Dermis blood vessel endothelial cell (primary cell): ENCODE measurements at places on chromosomes 13 and 19.

DNA sequence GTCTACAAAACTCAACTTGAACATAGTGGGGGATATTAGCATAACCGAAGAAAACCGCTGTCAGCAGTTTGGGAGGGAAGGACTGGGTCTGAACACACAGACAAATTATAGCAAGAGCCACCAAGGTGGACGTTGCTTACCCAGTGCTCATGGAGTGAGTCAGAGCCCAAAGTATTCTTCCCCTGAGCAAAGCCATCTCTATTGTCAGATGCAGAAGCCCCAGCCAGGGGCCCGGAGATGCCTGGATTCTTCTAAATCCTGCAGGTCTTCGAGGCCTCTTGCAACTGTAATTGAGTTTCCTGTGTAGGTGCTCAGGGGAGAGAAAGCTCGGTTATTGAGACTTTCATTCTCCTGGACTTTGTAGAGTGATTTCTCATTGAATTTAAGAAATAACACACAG lies 384.5 kb downstream of the IRS2 start:
- no peak for DNase-seq

DNA sequence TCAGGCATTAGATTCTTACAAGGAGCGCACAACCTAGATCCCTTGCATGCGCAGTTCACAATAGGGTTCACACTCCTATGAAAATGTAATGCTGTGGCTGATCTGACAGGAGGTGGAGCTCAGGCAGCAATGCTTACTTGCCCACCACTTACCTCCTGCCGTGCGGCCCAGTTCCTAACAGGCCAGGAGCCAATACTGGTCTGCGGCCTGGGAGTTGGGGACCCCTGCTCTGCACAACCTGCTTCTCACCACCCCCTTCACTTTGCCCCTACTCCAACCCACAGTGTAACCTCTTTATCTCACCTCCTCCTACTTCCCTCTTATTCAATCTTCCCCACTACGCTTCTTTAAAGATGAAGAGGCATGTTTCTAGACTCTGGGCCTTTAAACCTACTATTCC lies 240.2 kb downstream of the RGCC start:
- DNase-seq: no peak

- DNase-seq: no peak
Measured at GRCh38 chr13:22700246-22700887, 480.4 kb upstream of the SGCG start.

DNA sequence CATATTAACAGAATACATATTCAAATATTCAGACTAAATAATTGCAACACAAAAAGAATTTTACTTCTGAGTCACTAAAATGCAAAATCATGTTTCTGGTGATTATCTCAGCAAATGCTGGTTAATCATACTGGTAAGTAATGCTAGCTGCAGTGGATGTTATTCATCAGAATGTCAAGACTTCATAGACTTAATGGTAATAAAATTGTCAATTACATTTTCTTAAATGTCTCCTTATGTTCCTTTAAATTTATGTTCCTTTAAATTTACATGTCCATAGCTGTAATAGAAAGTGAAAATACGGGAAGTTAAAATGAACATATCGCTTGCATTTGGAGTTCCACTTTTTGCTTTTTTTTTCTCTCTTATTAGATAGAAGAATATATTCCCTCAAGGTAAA lies 853.0 kb downstream of the SLITRK6 start:
- DNase-seq: no peak

- DNase-seq: no peak
Measured at GRCh38 chr13:31697290-31697689, 42.0 kb upstream of the RXFP2 start.

- no peak for DNase-seq
Measured at GRCh38 chr19:50878851-50879250, 5.6 kb downstream of the KLK2 start.

GRCh38 chr13:34765446-34766180 lies 176.5 kb upstream of the NBEA start:
- no peak for DNase-seq

GRCh38 chr13:80508031-80508430 lies 167.1 kb upstream of the SPRY2 start:
- no peak for DNase-seq

- peak; percentile 99 for DNase-seq
Measured at GRCh38 chr19:45955905-45956608, 17.6 kb downstream of the NOVA2 start.

GRCh38 chr19:3154957-3155736 lies 19.3 kb downstream of the GNA15 start:
- DNase-seq: peak; percentile 100

- no peak for DNase-seq
Measured at GRCh38 chr13:90397503-90397902, 950.0 kb upstream of the MIR17HG start.

- DNase-seq: no peak
Measured at GRCh38 chr19:5831159-5831558, 8.3 kb downstream of the FUT6 start.

DNA sequence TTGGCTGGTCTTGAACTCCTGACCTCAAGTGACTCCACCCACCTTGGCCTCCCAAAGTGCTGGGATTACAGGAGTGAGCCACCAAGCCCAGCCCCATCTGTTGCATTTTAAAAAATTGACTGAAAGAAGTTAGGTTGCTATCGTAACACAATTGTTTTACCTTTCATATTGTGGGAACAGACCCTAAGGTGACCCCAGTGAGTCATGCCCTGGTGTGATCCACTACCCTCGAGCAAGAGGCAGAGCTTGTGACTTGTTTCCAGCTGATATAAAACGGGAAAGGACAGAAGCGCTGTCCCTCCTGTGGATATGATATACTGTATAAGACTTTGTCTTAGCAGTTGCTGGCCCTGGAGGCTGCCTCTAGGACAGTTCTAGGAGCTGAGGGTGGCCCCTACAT lies 308.6 kb downstream of the HS6ST3 start:
- no peak for DNase-seq

DNA sequence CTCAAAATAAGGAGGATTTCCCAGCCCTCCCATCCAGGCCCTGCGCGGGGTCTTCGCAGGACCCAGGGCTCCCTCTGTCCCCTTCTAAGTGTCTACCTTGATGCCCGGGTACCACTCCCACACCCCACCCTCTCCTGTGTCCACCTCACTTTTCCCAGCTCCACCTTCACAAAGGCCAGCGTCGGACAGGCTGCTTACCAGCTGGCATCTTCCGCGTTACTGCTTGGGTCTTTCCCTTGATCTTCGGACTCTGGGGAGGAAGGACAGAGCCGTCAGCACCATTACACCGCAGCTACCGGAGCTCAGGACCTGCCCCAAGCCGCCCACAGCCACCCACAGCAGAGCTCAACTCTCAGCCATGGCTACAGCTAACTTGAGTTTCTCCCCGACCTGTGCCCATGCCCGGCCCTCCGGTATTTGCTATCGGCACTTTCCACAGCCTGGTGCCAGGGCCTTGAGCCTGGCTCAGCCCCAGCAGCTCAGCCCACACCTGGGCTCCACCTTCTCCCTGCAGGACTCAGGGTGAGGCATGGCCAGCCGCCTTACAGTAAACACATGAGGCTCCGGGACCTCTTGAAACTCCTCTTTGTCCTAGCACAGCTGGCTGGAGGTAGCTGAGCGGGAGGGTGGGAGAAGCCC lies 3.8 kb downstream of the C13orf46 start:
- no peak for DNase-seq

DNA sequence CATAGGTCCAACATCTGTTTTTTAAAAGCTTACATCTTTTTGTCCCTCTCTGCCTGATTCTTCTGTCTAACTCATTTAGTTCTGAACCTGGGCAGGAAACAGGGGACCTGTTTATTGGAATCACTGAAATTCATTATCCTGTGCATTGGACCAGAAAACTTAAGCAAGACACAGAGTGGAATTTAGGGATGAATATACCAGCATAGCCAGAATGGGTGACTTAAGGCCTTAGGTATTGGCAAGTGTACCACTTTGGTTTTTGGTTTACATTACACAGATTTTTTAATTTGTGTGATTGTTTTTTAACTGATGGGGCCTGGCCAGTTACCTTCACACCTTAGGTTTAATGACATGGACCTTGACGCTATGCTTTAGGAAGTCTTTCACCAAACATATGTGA lies 232.5 kb downstream of the GPC5 start:
- DNase-seq: no peak

DNA sequence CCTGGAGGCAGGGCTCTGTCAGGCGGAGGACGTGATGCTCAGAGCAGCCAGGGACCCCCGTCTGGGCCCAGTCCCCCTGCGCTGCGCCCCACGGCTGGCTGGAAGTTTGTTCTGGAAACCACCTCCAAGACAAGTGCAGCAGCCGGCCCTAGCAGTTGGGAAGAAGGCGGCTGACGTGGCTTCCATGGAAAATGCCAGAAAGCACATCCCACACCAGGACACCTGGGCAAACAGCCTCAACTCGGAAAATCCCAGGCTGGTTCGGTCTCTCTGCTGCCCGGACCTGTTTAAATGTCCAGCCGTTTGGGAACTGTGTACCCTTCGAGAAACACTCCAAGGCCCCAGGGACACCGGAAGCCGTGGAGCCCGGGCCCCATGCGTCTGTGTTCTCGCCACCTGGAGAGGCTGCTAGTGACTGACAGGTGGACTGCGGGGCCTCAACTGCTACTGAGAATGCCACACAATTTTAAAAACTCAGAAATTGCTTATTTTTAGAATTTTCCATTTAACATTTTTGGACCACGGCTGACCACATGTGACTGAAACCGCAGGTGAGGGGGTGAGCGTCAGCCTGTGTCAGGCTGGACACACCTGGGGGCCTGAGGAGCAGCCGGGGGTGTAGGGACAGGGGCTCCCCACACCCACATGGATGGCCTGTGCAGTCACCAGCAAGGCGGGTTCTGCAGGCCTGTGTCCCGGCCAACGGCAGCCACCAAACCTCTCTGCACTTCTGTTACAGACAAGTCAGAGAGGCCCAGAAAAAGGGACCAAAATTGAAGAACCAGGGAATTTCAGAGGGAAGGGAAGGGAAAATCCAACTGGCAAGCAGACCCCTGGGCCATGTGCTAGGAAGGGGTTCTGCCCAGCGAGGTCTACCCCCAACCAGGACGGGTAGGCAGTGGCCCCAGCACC lies 31.7 kb downstream of the RASA3 start:
- DNase-seq: no peak

DNA sequence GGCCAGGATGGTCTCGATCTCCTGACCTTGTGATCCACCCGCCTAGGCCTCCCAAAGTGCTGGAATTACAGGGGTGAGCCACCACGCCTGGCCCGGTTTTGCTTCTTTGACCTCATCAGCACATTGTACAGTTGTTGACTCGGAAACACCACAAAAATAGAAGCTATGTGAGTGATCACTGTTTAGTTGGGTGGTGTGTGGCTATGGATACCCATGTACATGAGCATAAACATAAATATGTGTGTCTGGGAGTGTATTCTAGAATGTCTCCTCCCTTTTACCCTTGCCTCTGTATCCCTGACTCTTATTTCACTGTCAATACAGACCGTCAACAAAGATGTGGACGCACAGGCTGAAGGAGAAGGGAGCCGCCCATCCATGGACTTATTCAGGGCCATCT lies 14.4 kb upstream of the WDR88 start:
- no peak for DNase-seq

DNA sequence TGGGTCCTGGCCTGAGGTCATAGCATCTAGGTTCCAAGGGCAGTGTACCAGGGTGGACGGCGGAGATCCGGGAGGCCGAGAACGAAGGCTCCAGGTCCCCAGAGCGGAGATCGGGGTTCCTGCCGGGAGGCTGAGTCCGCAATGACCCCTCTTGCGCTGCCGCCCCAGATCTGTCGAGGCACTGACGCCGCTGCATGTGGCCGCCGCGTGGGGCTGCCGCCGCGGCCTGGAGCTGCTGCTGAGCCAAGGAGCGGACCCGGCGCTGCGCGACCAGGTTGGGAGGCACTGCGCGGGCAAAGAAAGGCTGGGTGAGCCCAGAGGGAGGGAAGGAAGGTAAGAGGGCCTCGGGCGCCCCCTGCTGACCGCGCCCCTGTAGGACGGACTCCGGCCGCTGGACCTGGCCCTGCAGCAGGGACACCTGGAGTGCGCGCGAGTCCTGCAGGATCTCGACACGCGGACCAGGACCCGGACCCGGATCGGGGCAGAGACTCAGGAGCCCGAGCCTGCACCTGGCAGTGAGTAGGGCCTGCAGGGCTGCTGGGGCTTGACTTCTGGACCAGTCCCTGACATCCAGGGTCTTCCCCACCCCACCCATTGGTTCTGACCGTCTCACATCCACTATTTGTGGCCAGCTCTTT lies 906 bp downstream of the ANKLE1 start:
- peak; percentile 87 for DNase-seq

DNA sequence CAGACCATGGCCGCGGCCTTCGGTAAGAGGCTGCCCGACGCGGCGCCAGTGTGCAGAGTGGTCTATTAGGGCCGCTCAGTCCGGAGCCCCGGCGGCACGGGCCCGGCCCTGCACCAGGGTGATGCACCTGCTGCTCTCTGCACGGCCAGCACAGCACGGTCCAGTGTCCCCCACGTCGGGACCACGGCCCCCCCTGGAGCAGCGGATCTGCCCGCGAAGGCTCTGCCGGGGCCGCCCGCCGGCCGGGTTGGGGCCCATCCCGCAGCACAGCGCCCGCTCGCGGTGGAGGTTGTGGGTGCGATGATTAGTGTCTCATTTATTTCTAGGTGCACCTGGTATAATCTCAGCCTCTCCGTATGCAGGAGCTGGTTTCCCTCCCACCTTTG lies 7.9 kb downstream of the PTBP1 start:
- no peak for DNase-seq

DNA sequence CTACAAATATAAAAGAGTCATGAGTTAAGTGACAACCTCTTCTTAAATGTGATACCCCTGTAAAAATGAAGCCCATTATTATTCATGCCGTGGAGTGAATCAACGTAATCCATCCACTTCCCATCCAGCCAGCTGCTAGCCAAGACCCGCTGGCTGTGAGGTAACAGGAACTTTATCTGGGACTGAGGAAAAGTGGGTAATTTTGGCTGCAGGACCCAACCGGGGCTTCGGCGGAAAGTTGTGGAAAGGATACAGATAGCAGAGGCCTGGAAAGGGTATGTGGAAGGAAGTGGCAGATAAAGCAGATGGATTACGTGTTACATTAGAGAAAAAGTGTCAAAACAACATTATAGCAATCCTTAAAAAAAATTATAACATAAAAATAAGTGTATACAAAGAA lies 48.3 kb downstream of the SLC7A1 start:
- peak; percentile 80 for DNase-seq

- DNase-seq: peak; percentile 60
Measured at GRCh38 chr19:1455336-1456120, 5.6 kb downstream of the APC2 start.

DNA sequence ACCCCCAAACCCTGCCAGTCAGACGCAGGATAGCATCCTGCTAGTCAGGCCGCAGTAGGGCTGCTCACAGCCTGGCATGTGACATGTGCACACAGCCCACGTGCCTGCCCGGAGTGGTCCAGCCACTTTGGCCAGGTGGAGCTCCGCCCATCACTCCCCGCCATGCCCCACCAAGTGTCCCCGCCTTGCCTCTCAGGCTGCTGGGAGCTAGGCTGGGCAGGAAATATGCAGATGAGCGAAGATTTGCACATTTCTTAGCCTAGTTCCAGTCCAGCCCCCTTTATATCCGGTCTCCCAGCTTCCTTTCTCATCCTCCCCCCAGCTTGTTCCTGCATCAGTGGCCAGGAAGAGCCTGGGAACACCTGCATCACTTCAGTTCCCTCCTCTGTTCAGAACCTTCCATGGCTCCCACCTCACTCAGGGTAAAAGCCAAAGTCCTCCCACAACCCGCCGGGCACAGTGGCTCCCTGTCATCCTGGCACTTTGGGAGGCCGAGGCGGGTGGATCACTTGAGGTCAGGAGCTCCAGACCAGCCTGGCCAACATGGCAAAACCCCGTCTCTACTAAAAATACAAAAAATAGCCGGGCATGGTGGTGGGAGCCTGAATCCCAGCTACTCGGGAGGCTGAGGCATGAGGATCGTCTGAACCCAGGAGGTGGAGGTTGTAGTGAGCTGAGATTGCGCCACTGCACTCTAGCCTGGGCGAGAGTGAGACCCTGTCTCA lies 2.3 kb upstream of the DOCK6 start:
- peak; percentile 92 for DNase-seq

GRCh38 chr19:18046059-18046718 lies 38.2 kb downstream of the ARRDC2 start:
- no peak for DNase-seq
